Right forelimb (tissue), 1 donor: ENCODE measurements at places on chromosomes 3 and 15.
A peak's percentile ranks its signal among the peaks of the same experiment; 100 is the strongest.

GRCh38 chr15:93451822-93452221 is 362.8 kb upstream of the RGMA start:
- no peak for DNase-seq

DNA sequence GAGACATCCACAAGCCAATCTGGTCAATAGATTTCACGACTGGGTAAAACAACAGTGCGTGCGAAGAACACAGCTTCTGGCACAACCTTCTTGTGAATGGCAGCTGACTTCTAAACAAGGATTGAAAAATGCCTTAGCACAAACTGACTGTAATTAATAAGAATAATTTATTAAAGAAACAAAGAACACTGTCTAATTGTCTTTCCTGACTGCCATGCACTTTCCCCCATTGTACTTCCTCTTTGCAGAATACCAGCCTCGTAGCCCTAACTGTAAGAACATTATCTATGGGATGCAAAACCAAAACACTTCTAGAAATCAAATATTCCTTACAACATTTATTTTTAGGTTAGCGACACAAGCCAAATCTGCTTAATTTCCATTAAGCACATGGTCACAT is 6.5 kb downstream of the FOXP1 start:
- no peak for DNase-seq

GRCh38 chr15:98384328-98385029 is 263.9 kb upstream of the IGF1R start:
- DNase-seq, result peak; percentile 19

GRCh38 chr15:69662645-69663000 is 210.0 kb downstream of the RPLP1 start:
- DNase-seq, result no peak

- no peak for DNase-seq
Observed at GRCh38 chr3:122322095-122323075, 2.7 kb upstream of the CSTA start.

DNA sequence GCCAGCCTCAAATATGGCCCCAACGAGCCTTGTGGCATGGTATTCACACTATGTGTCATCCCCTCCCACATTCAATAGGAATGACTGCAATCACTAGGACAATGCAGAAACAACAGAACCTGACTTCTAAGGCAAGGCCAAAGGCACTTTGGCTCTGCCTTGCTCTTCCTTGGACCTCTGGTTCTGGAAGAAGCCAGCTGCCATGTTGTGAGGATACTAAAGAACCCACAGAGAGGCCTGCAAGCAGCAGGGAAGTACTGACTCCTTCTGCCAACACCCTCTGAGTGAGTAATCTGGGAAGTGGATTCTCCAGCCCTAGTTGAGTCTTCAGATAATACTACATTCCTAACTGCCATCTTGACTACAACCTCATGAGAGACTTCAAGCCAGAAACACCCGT is 64.7 kb downstream of the ADAMTS9 start:
- DNase-seq, result no peak

- no peak for DNase-seq
Observed at GRCh38 chr3:130565224-130565623, 48.2 kb downstream of the COL6A6 start.

- no peak for DNase-seq
Observed at GRCh38 chr15:98745650-98746374, 97.5 kb downstream of the IGF1R start.
